ENCODE measurements at places on chromosomes 1 and 21. TPM values are rescaled to one million over a fixed set of nuclear protein-coding genes. Genes with fewer than 3 reads are reported as not detected.

- no peaks in the 10 kb centered on the region for H3K36me3 ChIP-seq
- H3K27ac ChIP-seq, result no peak overlapping the region
- H3K4me3 ChIP-seq, result no peak overlapping the region
Measured at GRCh38 chr1:18991585-18991984, 35.1 kb upstream of the IFFO2 start.

- no peaks in the 10 kb centered on the region for H3K36me3 ChIP-seq
- no peaks in the 10 kb centered on the region for H3K4me1 ChIP-seq
Measured at GRCh38 chr1:218931324-218931723, 242.4 kb upstream of the LYPLAL1 start.

The PAPPA2 gene
- 0.12 TPM for total RNA-seq

DNA sequence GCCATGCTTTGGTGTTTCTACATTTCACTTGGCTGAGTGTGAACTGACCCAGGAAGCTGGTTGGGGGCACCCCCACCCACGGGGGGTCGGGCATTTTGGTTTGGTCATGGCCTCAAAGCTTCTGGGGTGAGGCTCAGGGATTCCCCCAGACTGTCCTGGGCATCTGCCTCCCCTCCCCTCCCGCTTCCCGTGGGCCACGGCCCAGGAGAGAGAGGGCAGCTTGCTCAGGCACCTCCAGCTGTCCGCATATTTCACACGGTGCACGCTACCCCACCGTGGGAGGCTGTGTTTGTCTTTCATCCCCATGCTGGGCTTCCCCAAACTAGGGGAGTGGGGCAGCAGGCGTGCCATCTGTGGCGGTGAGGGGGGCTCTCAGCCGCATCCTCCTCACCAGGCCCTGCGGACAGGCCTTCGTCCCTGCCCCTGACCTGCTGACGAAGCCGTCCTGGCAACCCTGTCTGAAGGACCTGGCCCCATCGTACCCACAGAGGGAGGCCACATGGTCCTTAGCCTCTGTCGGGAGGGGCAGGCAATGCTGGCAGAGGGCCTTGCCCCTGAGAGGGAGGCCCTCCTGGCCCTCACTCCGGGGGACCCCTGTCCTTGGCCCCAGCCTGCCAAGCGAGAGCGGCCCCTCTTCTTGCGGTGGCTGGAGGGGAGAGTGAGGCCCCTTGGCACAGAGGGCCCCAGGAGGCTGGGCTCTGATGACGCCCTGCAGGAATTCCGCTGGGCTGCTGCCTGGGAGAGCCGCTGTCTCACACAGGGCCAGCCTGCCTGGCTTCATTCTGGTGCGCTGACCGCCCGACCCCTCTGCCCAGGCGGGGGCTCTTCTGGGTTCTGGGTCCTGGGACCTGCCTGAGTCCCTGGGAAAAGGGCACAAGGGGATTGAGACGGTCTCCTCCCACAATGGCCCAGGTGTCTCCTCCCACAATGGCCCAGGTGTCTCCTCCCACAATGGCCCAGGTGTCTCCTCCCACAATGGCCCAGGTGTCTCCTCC lies 22.1 kb downstream of the TP73 start:
- H3K36me3 ChIP-seq, result no peaks in the 10 kb centered on the region
- H3K27me3 ChIP-seq, result peaks cover 12% of the 10 kb centered on the region
- no peak for DNase-seq
- no peak overlapping the region for H3K27ac ChIP-seq
- H3K4me3 ChIP-seq, result no peak overlapping the region
- H3K4me1 ChIP-seq, result peaks cover 19% of the 10 kb centered on the region
